ENCODE measurements at places on chromosomes 2 and 18.

DNA sequence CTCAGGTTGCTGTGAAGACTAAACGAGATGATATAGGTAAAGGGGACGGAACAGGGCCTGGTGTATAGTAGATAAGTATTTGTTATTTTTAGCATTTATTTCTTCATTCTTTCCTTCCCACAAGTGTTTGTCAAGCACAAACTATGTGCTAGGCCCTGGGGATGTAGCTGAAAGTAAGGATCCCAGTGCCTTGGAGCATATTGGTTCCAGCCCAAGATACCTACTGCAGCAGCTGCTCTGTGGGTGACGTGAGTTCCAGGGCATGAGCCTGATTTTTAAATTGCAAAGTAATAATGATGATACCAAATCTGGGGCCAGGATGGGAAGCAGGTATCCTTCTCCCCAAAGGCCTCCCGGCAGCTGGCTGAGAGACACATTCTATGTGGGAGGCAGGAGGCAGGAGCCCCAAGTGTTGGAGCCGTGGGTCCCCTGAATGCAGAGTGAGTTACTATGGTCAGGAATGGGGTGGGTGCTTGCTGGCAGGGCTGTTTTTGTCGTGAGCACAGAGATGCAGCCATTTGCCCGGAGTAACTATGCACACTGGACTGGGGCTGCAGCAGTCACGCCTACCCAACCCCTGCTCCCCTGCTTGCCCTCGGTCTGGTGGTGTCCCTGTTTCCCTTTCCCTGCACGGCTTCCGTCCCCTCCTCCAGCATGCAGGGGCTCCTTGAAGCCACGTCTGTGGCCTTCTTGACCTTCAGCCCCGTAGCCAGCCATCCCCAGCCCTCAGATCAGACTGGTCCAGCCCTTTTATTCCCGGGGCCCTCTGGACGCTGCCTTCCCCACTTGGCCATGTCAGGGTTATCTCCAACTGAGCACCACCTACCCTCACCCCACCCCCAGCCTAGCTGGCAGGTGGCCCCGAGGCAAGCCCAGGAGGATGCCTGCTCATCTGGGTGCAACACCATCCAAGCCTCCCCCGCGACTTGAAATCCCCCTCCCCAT, 52.4 kb downstream of the INHBB start:
- DNase-seq = no peak

- no peak for DNase-seq
Observed at GRCh38 chr18:55489034-55489986, 98.7 kb downstream of the TCF4 start.

GRCh38 chr2:22628221-22628620, 756.8 kb upstream of the KLHL29 start:
- no peak for DNase-seq

GRCh38 chr2:172103471-172104272, 972 bp upstream of the DLX2 start:
- peak; percentile 66 for DNase-seq

GRCh38 chr18:44713435-44713834, 32.7 kb downstream of the SETBP1 start:
- DNase-seq = no peak

GRCh38 chr2:72457801-72458516, 310.3 kb upstream of the CYP26B1 start:
- DNase-seq = no peak

DNA sequence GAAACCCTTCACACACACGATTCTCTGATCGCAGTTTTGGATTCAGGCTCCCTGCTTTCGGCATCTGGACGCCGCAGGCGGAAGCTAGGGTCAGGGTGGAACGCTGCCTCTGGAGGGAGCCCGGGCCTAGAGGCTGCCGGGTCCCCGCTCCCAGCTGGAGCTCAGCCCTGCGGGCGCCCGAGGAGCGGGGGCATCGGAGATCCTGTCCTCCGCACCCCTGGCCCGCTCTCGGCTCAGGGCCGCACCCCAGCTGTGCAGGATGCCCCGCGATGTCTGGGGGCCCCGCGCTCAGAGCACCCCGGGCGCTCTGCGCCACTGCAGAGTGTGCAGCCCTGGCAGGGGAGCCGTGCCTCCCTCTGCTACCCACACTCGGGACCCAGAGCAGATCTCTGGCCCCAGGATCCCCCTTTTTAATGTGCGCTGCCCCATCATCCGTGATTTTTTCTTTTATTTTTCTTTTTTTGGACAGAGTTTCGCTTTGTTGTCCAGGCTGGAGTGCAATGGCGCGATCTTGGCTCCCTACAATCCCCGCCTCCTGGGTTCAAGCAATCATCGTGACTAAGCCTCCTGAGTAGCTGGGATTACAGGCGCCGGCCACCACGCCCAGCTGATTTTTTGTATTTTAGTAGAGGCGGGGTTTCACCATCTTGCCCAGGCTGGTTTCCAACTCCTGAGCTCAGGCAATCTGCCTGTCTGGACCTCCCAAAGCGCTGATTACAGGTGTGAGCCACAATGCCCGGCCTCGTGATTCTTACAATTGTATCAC, 54.8 kb upstream of the TUBA3E start:
- no peak for DNase-seq

DNA sequence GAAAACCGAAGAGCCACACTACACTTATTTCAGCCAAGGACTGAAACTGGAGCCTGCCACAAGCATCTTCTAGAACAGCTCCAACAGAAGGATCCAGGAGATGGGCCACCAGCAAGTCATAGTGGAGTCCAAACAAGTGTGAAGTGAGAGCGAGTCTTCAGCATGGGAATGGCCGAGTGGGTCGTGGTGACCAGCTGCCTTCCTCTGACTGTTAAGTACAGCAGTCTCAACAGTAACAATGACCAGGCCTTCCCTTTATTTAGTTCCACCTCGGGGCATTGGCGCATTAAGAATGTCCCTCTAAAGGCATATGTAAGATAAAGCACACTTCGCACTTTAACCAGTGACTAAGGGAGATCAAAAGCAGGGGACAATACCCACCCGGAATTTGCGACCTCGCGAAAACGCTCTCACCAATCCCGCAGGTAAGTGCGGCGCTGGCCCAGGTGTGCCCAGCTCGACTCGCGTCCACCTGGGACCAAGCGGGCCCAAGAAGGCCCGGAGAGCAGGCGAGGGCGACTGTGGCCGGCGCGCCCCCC, 1.1 kb downstream of the L3MBTL4 start:
- DNase-seq = no peak

DNA sequence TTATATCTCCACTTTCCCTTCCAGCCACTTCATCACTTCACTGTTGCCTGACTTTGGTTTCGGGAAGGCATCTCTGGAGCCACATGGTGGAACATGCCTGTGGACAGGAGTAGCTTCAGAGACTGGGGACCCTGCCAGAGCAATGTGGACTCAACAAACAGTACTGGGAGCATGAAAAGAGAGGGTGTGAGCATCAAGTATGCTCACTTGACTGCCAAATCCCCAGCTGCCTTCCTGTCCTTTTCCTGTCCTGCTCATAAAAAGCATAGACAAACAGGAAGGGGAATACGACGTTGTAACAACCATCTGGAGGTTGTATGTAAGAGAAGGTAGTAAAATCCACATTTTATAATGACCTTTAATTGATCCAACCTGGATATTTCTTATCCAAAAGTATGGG, 61.3 kb upstream of the CSRNP3 start:
- no peak for DNase-seq

DNA sequence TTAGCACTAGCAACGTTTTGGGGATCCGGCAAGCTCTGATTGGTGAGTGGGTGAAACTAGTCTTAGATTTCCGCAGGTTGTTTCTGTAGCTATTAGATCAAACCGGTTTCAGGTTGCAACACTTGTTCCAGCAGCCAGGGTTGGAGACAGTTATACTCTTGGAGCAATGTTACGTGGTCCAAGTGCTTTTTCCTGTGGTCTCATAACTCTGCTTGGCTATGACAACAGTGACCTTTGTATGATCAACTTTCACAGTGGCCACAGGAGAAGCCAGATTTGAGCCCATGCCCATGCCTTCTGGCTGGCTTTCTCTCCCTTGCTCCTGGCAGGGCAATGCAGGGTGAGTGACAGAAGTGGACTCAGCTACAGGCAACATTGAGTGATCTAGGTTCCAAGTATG, 84.5 kb upstream of the TAF1B start:
- DNase-seq = no peak

GRCh38 chr2:119025762-119026351, 83.9 kb downstream of the MARCO start:
- DNase-seq = no peak

- no peak for DNase-seq
Observed at GRCh38 chr2:182187130-182187529, 201.5 kb downstream of the PPP1R1C start.

- DNase-seq = no peak
Observed at GRCh38 chr2:189175869-189176433, 3.6 kb downstream of the COL5A2 start.

- no peak for DNase-seq
Observed at GRCh38 chr18:78911751-78912283, 67.8 kb upstream of the SALL3 start.

- no peak for DNase-seq
Observed at GRCh38 chr2:9215680-9216079, 9.1 kb downstream of the ASAP2 start.

- no peak for DNase-seq
Observed at GRCh38 chr2:127182626-127183458, 37.3 kb downstream of the CYP27C1 start.

DNA sequence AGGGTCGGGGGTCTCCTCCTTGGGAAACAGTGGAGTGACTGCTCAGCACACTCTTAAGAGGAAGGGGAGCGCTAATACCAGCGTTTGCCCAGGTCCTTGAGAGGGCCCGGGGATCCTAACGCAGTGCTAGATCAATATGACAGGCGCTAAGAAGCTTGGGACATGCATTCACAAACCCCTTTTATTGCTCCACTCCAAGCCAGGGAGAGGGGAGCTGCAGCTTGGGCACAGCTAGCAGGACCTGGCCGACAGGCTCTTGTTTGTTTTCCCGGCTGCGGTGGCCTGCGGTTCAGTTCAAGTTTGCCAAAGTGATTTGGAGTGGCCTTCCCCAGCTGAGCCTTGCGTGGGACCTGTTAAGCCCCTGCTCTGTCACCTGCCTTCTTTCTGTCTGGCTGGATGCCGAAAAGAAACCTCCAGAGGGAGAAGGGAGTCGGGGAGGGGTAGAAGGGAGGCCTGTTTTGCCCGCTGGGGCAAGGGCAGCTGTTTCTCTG, 152.1 kb downstream of the GLI2 start:
- DNase-seq = no peak

Measured in CD4-positive, alpha-beta T cell treated with Interleukin-15 for 4 hours (primary cell).